Bone marrow (tissue), 2 donors: ENCODE measurements at places on chromosomes 6 and 20.

DNA sequence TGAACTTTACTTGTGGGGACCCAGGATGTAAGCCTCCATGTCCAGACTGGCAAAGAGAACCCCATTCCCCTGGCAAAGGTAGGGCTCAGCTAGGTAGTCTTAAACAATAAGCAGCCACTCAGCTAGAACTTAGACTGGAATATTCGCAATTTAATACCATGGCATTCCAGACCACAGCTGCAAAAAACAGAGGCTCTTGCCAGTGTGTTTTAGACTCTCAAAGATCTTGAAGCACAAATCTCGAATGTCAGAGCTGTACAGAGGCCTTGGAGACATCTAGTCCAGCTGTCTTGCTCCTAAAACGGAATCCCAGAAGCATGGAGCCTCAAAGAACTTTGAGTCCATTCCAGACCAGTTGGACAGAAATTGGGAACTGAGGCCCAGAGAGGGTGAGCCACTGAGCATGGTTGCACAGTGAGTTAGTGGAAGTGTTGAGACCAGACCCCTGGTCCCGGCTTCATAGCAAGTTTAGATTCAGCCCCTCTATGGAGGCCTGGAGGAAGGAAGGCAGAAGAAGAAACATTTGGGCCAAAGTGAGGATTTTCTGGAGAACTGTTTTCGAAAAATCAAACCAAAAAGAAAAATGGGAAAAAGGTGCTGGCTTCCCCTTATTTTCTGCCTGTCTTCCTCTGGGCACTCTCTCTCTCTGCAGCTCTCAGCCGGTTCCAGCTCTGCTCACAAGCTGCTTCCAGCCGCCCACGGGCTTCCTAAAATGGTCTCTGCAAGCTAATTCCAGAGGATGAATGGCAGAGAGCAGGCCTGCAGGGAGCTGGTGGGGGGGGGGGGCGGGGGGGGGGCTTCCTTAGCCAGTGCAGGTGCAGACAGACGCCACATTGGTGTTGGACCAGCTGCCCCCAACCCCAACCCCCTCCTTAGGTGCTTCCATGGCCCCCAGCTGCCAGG is 32.4 kb downstream of the AAR2 start:
- DNase-seq: no peak

GRCh38 chr6:71510057-71510713 is 221.6 kb downstream of the OGFRL1 start:
- DNase-seq: no peak

- DNase-seq: no peak
These were observed 34.3 kb downstream of the LRRC1 start for GRCh38 chr6:53828966-53829697.

GRCh38 chr6:169170583-169170955 is 83.1 kb downstream of the THBS2 start:
- no peak for DNase-seq

DNA sequence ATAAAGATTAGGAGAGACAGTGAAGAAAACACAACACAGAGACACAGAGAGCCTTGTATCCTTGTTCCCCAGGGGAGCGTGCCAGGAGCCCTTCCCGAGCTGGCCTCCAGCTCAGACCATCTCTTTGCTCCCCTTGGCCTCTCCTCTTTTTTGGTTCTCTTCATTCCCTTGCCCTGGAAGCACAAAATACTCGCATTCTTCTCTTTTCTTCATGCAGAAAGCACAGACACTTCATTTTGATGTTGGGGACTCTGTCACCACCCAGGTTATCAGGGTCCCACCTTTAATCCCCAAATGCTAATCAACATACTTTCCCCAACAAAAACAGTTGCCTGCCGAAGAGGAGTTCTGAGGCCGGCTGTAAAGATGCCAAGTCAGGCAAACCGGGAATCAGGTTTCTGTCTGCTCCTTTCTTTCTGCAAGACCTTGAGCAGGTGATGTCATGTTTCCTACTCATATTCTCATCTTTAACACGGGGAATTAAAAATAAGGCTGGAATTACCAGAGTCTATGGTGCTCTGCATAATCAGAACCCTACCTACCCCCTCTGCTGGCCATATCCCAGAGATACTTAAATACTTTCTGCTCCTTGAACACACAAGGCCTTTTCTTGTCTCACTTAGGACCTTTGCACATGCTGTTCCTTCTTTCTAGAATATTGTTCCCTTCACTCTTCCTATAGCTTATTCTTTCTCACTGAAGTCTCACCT is 21.7 kb downstream of the TGM6 start:
- DNase-seq: no peak

- no peak for DNase-seq
These were observed 20.6 kb downstream of the MYH7B start for GRCh38 chr20:34976286-34976685.

- DNase-seq: no peak
These were observed at the start of gene SNX9 for GRCh38 chr6:157823001-157823527. Gene SNX9 (plus strand): TSS chr6:157823246. CDS start chr6:157823435, 189 bp downstream.

DNA sequence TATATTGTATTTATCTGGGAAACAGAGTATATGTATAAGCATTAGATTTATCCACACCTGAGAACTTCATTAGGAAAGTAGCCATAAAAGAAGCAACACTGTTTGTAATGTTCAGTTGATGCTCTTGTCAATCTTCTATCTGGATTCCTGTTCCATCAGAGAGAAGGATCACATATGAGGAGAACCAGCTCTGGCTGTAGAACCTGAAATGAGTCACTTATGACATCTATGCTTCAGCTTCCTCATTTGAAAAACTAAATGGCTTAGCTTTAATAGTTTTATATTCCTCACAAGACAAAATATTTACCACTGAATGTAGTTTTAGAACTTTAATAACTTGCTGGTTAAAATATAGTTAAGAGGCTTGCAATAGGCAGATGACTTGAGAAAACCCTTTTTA is 144.7 kb downstream of the TASP1 start:
- no peak for DNase-seq

DNA sequence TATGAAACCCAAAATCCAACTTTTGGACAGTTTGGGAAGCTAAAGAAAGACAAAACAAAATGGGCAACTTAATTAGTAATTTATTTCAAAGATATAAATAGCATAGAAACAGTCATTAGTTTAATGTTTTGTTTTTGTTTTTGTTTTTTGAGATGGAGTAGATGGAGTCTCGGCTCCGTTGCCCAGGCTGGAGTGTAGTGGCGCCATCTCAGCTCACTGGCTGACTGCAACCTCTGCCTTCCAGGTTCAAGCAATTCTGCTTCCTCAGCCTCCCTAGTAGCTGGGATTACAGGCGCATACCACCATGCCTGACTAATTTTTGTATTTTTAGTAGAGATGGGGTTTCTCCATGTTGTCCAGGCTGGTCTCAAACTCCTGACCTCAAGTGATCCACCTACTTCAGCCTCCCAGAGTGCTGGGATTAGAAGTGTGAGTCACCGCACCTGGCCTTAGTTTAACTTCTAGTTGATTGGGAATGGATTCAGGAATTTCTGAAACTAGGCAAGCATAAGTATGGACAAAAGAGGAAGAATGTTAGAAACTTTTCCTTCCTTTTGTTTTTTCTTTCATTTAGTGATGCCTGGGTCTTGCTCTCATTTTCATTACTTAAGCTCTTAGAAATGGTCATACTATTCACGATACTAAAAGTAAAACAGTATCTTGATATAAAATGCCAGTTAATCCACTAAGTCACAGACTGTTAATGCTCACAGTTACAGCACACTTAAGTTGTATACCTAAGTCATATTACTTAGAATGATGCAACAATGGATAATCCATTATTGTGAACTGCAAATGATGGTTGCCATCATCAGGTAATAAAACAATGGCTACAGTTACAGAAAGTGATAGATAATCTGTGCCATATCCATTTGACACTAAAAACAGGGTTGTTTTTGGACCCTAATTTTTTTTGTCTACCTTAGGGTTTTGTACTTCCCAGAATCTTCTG is 8.2 kb downstream of the SENP6 start:
- DNase-seq: no peak

DNA sequence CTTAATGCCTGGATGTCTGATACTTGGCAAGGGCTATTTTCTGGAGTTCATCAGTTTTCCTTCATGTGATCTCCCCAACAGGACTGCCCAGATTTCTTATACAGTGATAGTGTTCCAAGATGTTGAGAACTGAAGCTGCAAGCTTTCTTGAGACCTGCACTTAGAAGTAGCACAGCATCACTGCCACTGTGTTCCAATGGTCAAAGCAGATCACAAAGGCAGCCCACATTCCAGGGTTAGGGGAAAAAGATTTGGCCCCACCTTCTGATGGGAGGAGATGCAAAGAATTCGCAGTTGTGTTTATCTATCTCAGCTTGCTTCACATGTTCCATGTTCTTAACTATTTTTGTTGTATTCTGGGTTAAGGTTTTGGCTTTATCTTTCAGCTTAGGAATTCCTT is 78.2 kb downstream of the GPX5 start:
- DNase-seq: no peak

- DNase-seq: no peak
These were observed 78.1 kb downstream of the LRFN2 start for GRCh38 chr6:40509086-40509485.

DNA sequence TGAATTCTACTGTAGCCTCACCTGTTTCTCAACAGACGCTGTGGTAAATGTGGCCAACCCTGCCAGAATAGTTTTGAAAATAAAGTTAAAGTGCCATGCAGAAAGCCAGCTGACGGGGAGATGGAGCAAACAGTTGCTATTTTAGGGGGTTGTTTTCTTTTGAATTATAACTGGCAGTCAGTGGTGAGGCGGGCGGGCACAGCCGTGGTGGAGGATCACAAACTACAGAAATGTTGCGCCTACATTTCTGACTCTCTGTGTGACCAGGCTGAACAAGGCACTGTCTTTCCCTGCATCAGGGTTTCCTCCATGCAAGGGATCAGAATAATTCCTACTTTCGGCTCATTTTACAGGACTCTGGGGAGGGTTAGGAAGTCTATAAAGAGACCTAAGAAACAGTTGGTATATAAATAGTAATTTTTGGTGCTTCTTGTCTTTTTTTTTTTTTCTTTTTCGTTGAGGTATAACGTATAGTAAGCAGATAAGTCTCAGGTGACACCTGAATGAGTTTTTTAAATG is 17.2 kb downstream of the CHMP4B start:
- no peak for DNase-seq

DNA sequence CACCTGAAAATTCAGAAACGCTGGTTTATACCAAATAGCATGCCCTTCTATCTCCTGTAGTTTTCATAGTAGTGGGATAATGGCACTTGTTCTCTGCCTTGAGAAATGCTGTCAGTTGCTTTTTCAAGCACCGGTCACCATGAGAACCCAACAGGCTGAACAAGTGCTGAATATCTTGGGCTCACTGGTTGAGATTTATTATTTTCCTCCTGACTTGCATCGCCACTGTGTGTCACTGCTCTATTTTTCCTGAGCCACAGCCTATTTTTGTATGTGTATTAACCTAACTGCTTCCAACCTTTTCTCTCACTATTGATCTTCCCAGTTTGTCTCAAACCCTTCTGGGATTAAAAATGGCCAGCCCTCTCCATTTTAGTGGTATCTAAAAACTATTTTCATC is 71.9 kb downstream of the OPN5 start:
- no peak for DNase-seq

- DNase-seq: no peak
These were observed 17.7 kb upstream of the ADGRF4 start for GRCh38 chr6:47680724-47681123.

GRCh38 chr6:77455271-77455670 is 8.0 kb downstream of the HTR1B start:
- no peak for DNase-seq

- DNase-seq: no peak
These were observed 43.8 kb downstream of the MAP3K4 start for GRCh38 chr6:161035182-161035980.

GRCh38 chr6:137697267-137697938 is 169.7 kb upstream of the TNFAIP3 start:
- no peak for DNase-seq

DNA sequence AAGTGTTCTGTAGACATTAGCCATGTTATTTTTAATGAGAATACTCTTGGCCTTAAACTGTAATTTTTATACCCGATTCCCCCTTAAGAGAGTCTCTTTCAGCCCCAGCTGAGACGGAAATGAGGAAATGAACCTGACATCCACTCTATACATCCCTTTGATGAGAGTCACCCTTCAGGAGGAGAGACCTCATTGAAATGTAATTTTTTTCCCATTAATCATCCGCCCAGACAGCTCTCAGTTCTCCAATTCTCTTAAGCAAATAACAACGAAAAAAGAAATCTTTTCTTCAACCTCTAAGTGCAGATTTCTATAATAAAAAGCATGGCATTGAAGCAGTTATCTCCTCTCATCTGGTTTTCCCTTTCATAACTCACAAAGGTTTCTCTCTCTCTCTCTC is 243.8 kb upstream of the PMEPA1 start:
- DNase-seq: no peak

DNA sequence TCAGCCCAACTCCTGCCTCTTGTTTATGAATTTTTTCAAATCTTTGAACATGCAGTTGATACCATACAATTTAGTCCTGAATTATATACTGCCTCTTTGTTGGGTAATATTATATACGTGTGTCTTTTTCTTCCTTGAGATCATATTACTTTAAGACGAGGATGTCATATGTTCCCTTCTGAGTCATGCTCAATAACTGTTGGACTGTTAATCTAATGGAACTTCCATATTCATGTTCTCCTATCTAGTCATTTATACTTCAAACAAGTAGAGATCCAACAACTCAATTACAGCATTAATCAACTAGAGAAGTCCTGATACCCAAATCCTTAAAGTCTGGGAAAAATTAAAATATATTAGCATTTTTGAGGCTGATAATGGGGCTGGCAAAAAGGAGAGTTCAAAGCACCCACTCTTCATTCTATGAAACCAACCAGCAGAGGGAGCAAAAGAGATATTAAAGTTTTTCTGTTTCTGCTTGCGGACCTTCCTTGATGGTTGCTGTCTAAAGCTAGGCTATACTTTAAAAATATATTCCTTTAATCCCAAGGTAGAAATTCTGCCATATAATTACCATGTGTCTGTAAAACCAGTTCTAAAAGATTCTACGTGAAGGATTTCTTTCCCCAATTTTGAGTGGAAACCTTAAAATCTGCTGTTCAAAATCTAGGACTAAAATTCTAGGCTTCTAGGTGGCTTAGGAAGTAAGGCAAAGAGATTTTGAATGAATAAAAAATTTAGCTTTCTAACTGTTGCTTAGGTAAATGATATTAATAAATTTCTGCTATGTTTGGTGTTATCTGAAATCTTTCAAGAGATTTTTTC is 498.9 kb downstream of the BCKDHB start:
- DNase-seq: no peak

GRCh38 chr6:163393923-163394322 is 20.6 kb upstream of the QKI start:
- DNase-seq: no peak

DNA sequence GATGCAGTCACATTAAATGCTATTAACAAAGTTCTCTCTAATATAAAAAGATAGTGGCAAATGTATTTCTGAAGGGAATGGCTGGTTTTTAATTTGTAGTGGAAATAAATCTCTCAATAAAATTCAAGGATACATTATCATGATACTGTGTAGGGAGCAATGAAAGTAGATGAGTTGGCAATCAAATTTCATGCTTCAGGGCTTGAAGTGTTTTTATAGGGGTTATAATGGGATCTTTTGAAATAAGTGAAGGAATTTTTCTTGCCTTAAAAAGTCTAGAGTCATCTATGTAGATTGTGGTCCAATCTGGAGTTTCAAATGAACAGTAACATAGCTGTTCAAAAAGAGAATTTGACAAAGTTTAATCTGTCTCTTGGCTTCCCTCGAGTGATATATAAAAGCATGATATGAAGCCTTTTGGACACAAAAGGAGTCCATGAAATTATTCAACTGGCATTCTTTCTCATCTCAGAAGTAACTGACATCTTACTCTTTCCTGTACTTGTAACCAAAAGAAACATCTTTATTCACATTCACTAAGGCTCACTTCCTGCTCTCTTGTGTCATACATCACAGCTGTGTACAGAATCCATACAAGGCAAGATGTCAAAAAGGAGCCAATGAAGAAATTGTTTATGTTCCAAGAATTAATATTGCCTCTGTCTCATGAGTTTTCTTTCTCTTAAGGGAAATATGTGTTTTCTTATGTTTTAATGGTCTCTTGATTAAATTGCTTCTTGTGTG is 591.0 kb upstream of the GJE1 start:
- DNase-seq: peak; percentile 36
